Uterus (tissue), 4 donors: ENCODE measurements at places on chromosomes 12 and 14.

DNA sequence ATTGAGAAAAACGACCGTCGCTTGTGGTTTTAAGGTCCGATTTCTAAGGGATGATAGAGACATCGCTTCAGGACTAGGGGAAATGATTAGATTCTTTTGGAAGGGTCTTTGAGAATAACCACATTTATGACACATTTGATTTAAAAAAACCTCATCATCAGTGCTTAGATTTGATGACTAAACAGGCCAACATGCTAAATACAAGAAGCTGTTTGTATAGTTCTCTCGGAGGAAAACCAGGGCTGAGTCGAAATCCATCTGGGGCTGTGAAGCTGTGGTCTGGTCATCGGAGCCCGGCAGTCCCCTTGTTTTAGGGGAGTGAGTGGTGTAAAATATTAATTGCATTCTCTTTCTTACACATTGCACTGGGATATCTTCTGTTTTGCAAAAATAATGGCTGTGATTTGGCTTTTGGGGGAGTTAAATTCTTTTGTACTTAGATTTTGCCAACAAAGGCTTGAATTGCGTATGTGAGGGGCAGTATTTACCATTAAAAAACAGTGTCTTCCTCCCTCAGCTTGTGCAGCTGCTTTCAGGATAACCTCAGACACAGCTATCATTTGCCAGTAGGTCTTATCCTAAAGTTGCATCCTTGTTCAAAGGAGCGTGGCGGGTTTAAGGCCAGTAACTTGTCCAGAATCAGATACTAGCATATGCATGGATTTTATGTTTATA lies 550 bp downstream of the GNG2 start:
- DNase-seq: no peak

DNA sequence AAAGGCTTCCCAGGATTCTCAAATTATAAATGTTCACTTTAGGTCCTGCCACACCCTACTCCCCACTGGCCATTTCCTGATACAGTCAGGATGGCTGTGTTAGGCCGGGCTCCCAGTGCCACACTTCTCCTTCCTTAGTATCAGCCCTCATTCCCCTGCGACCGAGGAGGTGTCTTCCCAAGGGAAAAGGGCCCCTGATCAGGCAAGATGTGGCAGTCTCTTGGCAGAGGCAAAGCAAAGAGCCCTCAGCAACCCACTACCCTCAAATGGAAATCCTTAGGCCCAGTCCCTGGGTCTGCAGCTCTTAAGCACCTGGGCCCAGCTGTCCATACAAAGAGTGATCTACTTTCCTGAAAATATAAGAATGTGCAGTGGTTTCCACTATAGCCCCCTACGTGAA lies 96.5 kb upstream of the VASH1 start:
- DNase-seq: no peak

- DNase-seq: no peak
Observed at GRCh38 chr14:44963775-44964380, 1.9 kb downstream of the TOGARAM1 start.

GRCh38 chr12:21026302-21026701 lies 104.7 kb upstream of the SLCO1B1 start:
- DNase-seq: no peak

DNA sequence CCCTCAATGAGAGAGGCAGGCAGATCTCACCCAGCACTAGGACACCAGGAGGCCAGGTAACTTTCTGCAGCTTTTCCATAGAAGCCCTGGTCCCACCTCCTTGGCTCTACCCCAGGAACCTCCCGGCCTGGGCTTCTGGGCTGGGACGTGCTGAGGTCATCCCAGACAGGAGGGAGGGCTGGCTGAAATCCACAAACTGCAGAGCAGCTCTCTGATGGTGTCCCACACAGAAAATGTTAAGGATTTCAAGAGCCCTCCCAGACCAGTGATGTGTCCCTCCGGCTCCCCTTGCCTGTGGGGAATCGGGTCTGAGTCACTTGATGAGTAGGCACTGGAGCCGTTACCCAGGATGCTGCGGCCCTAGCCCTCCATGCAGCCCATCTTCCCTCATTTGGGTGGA lies 124.1 kb downstream of the ESRRB start:
- no peak for DNase-seq

DNA sequence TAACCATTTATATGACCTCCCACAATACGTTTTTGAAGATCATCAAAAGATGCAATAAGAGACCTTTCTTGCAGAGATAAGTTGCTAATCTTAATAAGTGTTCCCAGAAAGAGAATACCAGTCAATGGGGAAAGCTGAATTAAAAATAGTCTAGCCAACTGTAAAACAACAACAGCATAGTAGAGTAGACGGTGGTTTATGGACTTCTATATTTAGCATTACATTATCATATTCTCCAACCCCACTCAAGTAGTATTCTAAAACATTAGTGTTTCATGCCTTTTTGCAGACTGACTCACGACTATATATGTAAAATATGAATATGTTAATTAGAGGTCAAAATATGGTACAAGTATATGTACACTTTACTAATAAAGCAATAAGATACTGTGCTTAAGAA lies 218.9 kb downstream of the MED13L start:
- DNase-seq: no peak

- no peak for DNase-seq
Observed at GRCh38 chr12:2356601-2357125, 303.9 kb downstream of the CACNA1C start.

DNA sequence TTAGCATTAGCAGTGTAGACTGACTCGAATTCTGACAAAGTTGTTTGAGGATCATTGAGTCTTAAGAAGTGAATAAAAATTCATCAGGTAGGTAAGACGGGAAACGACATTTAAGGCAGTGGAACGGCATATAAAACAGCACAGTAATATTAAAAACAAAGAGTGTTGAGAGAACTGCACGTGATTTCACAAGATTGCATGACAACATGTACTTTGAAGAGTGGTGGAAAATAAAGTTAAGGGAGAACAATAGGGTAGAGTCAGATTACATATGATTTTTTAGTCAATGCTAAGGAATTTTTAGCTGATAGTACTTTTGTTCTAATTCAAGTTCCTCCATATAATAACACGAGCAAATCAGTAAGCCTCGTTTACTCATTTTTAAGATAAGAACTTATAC lies 115.4 kb downstream of the SOX5 start:
- no peak for DNase-seq

DNA sequence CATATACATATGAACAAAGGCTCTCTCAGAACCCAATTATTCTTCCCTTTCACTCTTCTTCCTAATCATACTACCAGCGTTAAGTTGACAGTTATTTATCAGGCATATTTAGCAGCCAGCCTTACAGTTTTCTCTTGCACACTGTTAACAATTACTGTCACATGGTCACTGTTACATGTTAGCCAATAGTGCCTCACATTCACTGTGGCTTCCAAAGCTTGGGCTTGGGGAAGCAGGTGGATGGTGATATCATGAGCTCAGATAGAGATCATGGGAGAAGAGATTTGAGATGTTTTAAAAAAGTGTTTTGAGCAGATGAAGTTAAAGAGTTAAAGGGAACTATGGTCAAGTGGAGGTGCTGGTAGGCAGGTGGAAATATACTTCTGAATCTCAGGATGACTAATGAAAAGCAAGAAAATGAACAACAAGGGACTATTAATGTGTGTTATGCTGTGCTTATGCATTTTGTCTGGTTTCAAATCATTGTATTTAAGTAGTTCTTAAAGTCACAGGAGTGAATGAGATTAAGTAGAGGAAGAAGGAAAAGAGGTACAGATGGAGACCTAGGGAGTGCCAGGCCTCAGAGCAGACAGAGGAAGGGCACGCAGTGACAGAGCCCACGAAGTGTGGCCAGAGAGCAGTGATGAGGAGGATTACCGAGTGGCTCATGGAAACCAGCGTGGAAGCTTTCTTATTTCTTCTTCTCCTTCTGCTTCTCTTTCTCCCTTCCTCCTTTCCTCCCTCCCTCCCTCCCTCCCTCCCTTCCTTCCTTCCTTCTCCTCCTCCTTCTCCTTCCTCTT lies 39.6 kb downstream of the BICD1 start:
- DNase-seq: no peak

DNA sequence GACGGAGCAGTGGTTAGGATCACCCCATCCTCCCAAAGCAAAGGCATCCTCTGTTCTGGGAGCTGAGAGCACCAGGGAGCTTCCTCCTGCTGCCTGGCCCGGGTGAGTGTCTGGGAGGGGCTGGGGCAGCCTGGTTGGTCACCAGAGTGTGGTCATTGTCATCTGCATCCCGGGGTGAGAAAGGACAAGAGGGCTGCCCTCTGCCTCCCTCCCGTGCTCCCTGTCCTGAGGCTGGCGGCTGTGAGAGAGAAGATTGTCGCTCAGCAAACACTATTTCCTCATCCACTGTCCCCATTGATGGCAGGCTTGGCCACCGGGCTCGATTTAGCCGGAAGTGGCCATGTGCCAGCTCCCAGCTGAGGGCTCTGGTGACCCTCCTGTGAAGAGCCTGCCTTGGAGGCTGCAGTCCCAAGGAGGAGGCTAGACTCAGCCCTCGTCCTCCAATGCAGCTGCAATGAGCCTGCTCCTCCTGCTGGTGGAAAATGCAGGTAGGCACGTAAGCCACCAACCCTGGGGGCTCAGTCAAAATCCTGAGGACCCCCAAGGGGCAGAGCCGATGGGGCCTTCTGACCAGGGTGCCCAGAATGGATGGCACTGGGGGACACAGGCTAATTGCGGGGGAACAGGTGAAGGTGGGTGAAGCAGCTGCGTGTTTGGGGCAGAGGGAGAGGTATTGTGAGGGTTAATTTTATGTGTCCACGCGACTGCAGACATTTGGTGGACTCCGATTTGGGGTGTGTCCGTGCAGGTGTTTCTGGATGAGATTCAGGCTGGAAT lies 155.7 kb downstream of the KIF26A start:
- DNase-seq: no peak

DNA sequence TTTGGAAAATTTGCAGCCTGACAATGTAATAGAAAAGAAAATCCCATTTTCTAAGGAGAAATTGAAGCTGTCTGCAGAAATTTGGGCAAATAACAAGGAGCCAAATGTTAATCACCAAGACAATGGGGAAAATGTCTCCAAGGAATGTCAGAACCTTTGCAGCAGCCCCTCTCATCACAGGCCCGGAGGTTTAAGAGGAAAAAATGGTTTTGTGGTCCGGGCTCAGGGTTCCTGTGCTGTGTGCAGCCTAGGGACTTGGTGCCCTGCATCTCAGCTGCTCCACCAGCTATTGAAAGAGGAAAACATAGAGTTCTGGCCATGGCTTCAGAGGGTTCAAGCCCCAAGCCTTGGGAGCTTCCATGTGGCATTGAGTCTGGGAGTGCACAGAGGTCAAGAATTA lies 298.9 kb downstream of the ATXN7L3B start:
- no peak for DNase-seq

- DNase-seq: no peak
Observed at GRCh38 chr12:76158518-76159321, 74.2 kb upstream of the NAP1L1 start.

- no peak for DNase-seq
Observed at GRCh38 chr14:100062590-100062989, 2.6 kb upstream of the EVL start.

- DNase-seq: no peak
Observed at GRCh38 chr12:130461447-130461815, 123.7 kb downstream of the PIWIL1 start.

- DNase-seq: no peak
Observed at GRCh38 chr14:55302367-55303124, 31.3 kb downstream of the FBXO34 start.

DNA sequence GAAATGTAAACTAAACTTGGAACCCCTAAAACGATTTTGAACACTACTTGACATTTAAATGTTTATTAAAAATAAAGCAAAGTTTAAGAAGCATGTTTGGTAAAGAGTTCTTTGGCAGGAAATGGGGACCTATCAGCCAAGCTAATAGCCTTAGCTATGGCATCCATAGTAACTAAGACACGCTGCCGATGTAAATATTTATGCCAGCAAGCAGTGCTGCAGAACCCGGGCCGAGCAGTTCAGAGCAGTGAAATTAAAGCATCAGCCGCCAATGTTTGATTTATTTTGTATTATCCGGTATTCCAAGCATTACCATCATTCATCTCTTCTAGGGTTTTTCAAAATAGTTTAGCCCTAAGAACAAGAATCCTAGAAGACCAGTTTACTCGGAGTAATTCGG lies 61.6 kb downstream of the PPP2R5C start:
- DNase-seq: no peak

DNA sequence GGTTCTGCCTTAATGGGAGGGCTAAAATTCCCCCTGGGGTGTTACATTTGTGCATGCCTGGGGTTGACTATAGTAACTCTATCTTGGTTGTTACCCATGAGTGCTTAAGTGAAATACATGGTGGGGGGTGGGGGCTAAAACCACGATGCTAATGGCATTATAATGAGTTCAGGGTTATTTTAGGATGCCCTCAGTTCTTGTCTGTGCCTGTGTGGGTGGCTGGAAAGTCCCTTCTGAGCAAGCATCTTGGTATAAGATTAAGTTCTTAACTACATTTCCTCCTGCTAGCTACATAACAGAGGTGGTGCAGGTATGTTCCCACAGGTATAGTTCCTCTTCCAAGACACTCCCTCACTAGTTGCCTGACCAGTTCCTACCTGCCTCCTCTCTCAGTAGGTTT lies 822.3 kb downstream of the LRFN5 start:
- no peak for DNase-seq

DNA sequence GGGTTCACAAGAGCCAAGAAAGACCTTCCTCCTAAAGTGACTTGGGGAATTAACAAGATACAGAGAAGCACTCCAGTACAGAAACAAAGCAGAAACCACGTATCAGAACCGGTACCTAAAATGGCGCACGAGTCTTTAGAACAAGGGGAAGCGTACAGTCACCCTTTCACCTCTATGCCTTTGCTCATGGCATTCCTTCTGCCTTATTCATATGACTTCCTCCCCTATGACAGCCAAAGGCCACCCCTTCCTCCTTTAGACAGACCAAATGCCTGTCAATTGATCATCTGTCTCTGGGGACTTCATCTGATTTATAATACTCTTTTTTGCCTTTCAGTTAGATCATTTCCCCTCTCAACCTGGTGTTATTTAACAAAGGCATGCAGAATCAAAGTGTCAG lies 89.5 kb upstream of the OSBPL8 start:
- no peak for DNase-seq

- DNase-seq: no peak
Observed at GRCh38 chr12:126773012-126773411, 1494.0 kb upstream of the TMEM132C start.

- DNase-seq: no peak
Observed at GRCh38 chr12:57460468-57460784, 841 bp downstream of the GLI1 start.

DNA sequence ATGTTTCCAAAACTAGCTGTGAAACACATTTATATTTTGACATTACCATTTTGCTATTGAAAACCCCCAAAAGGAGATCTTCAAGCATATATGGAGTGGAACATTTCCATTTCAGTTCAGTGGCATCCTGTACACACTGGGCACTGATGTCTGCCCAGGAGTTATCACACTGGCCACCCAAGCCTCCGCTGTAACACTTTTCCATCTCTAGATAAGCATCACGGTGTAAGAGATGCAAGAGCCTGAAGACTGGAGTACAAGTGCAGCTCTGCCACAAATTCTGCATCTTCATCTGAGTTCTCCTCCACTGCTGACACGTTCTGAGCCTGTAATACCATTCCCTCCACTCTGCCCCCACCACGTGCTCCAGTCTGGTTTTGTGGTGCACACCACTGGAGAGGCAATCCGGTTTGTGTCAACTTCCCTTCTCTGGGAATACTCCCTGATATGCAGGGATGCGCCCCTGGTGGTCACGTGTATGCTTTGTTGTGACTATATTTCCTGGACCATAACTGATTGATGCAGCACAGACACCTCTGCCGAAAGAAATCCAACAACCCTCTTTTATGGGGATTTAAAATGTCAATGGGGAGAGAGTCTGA lies 12.7 kb downstream of the SPTLC2 start:
- peak; percentile 21 for DNase-seq
